ENCODE measurements at places on chromosomes 1 and 21.

DNA sequence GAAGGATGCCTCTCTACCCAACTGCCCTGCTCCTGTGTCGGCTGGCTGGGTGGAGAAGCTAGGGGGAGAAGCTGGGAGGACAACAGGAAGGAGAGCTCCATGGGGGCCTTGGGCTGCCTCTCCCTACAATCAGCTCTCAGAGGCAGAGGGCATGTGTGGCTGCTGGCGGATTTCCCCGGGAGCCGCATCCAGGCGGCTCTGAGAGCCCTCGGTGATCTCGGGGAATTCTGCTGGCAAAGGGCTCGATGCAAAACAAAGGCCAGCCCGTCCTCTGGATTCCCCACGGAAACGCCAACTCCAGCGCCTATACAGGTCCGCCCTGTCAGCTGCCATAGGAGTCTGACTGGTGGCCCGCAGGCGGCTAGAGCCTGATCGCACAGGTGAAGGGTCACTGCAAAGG, 26.4 kb upstream of the EVA1B start:
- H3K4me1 ChIP-seq = peaks cover 45% of the 10 kb centered on the region
- peak overlapping the region; percentile 91 for H3K27ac ChIP-seq
- H3K4me3 ChIP-seq = no peak overlapping the region
- no peaks in the 10 kb centered on the region for H3K27me3 ChIP-seq
- peaks cover 50% of the 10 kb centered on the region for H3K36me3 ChIP-seq
- DNase-seq = no peak

- no peak overlapping the region for H3K27ac ChIP-seq
- H3K4me3 ChIP-seq = no peak overlapping the region
- H3K27me3 ChIP-seq = no peaks in the 10 kb centered on the region
- H3K36me3 ChIP-seq = no peaks in the 10 kb centered on the region
- H3K4me1 ChIP-seq = no peaks in the 10 kb centered on the region
Observed at GRCh38 chr1:197210426-197210825, 57.6 kb upstream of the CRB1 start.

GRCh38 chr1:167544447-167545093, 9.0 kb downstream of the CREG1 start:
- 0 out of 2 replicates have a peak, but pooled peaks cover 1% of the 10 kb centered on the region for H3K36me3 ChIP-seq
- H3K4me3 ChIP-seq = no peak overlapping the region
- H3K4me1 ChIP-seq = peaks cover 3% of the 10 kb centered on the region
- H3K27ac ChIP-seq = no peak overlapping the region
- no peak for DNase-seq

- H3K27me3 ChIP-seq = no peaks in the 10 kb centered on the region
- no peak overlapping the region for H3K4me3 ChIP-seq
- H3K36me3 ChIP-seq = no peaks in the 10 kb centered on the region
- H3K27ac ChIP-seq = peak overlapping the region; percentile 99
- peaks cover 27% of the 10 kb centered on the region for H3K4me1 ChIP-seq
Observed at GRCh38 chr1:2214541-2215241, 13.4 kb upstream of the SKI start.

DNA sequence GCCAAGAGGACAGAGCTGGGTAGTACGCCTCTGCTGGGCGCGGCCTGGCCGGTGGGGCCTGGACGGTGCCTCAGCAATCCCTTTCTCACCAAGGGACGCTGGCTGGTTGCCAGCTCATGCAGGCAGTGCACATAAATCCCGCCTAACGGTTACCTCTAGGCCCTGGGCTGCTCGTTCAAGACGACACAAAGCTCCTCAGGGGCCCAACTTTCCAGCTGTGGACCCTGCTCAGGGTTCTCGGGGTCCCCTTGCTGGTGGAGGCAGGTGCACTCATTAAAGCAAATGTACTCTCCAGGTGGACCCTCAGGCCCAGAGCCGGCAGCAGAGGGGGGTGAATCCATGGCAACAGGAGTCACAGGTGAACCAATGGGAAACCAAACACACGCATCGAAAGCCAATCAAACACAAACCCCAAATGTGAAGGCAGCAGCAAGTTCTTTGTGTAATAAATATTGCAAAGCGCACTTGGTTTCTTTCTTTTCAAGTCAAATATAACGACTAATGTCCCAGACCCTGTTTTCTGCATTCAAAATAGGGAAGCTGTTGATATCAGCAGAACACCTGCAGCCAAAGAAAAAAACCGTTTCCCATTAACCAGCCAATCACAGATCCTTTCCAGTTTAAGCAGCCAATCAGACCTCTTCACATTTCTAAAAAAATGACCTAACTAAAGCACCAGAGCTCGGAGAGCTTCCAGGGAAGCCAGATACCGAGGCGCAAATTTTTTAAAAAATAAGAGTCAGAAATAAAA, 26.1 kb upstream of the CLSTN1 start:
- no peaks in the 10 kb centered on the region for H3K27me3 ChIP-seq
- H3K4me1 ChIP-seq = no peaks in the 10 kb centered on the region
- DNase-seq = no peak
- H3K27ac ChIP-seq = no peak overlapping the region

- DNase-seq = no peak
- H3K27me3 ChIP-seq = no peaks in the 10 kb centered on the region
- no peak overlapping the region for H3K27ac ChIP-seq
- H3K4me3 ChIP-seq = no peak overlapping the region
Observed at GRCh38 chr1:57134803-57135202, 169.0 kb upstream of the C8B start.

All from IMR-90 (cell line).